ENCODE measurements at places on chromosomes 7 and 10. TPM values are rescaled to one million over a fixed set of nuclear protein-coding genes. Genes with fewer than 3 reads are reported as not detected.

The KLHL7 gene
- total RNA-seq = 16.1 TPM

The AGMO gene
- not detected for total RNA-seq

DNA sequence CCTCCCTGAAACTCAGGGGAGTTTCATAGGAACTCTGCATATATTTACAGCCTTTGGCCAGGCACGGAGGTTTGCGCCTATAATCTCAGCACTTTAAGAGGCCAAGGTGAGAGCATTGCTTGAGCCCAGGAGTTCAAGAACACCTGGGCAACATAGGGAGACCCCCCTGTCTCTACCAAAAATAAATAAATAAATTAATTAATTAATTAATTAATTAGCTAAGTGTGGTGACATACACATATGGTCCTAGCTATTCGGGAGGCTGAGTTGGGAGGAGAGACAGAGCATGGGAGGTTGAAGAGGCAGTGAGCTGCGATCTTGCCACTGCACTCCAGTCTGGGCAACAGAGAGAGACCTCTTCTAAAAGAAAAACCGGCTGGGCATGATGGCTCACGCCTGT, 9.4 kb upstream of the LEP start:
- no peak overlapping the region for H3K27ac ChIP-seq
- H3K4me3 ChIP-seq = no peak overlapping the region
- no peak for DNase-seq
- peaks cover 17% of the 10 kb centered on the region for H3K27me3 ChIP-seq
- H3K36me3 ChIP-seq = no peaks in the 10 kb centered on the region

GRCh38 chr10:98030991-98031431, 590 bp upstream of the CRTAC1 start:
- no peaks in the 10 kb centered on the region for H3K36me3 ChIP-seq
- no peak for DNase-seq
- H3K4me1 ChIP-seq = peaks cover 2% of the 10 kb centered on the region
- no peak overlapping the region for H3K27ac ChIP-seq
- no peak overlapping the region for H3K4me3 ChIP-seq

- H3K27ac ChIP-seq = no peak overlapping the region
- H3K4me1 ChIP-seq = peaks cover 43% of the 10 kb centered on the region
- H3K4me3 ChIP-seq = no peak overlapping the region
- DNase-seq = no peak
- peaks cover 30% of the 10 kb centered on the region for H3K36me3 ChIP-seq
- no peaks in the 10 kb centered on the region for H3K27me3 ChIP-seq
Observed at GRCh38 chr7:150371131-150371995, 2.7 kb downstream of the REPIN1 start.

Measured in activated CD4-positive, alpha-beta T cell treated with anti-CD3 and anti-CD28 coated beads, Interleukin-2, amount 10 ng/mL, durations not matched to agents 24 days and 14 days (primary cell).